ENCODE measurements at places on chromosomes 6 and 20.

DNA sequence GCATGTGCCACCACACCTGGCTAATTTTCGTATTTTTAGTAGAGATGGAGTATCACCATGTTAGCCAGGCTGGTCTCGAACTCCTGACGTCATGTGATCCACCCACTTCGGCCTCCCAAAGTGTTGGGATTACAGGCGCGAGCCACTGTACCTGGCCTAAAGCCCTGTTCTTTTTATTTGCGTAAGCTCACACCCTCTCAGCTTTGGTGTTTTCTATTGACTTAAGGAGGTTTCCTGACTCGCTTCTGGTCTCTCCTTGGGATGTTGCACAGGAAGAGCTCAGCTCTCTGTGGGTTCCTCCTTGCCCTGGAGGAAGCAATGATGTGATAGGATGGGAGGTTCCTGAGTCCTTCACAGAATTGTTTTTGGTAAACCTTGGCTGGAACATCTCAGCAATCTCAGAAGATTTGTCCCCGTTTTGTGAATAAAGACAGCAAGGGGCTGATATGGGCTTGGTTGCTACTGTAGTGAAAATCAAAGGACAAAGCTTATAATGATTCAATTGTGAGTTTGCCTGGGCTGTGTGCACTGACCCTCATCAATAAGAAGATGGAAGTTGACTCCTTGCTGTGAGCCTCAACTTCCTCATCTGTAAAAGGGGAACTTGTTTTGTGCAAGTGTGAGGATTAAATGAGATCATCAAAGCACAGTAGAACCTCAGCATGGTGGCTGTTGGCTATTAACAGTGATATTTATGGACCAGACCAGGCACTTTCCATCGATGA lies 27.0 kb downstream of the TOX2 start:
- no peak for DNase-seq

DNA sequence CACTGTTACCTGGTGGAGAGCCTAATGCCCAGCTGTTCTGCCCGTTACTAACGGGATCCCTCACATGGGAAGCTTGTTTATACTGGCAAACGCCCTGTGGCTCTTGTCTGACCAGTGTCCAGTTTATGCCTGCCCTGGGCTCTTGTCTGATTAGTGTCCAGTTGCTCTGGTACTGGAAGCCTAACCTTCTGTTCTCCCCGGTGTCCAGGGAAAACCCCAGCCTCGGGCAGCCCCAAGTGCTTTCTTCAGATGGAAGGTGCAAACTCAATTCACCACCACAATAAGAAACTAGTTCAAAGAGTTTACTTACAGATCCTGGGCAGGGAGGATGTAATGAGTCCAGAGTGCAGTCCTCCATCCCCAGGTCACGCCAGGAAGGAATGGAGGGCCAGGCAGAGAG lies 148.4 kb downstream of the TBXT start:
- no peak for DNase-seq

DNA sequence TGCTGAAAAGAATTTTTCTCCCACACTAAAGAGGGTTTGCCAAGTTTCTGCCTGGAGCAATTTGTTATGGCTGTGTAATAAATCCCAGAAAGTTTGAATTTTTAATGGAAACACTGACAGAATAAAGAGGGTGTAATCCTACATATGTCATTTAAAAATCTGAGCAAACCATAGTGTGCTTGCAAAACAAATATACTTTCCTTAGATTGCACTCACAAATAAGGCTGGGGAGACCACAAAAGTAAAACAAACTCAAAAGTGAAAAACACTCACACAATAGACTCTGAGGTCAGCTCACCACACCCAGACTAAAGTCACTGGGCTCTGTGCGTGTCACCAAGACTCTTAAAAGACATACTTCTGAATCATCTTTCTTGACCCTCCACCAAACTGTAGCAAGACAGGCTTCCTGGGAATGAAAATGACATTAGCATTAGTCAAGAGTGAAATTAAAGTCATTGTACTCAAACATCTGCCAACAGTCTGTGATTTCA lies 4.8 kb upstream of the ATXN1 start:
- DNase-seq = no peak

DNA sequence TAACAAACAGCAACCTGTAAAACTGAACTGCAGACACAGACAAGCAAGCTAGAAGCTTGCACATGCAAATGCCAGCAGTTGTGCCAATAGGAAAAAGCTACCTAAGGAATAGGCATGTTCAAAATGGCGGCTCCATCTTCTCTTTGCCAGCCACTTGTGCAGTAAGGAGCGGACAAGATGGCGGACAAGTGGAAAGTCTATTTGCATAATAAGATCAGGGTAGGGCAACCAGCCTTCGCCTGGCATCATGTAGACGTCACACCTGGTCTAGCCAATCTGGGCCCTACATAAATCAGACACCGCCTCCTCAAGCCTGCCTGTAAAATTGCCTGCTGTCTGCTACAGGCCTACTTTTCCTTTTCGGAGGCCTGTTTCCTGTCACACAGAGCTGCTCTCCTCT lies 18.0 kb downstream of the C6orf52 start:
- DNase-seq = no peak

DNA sequence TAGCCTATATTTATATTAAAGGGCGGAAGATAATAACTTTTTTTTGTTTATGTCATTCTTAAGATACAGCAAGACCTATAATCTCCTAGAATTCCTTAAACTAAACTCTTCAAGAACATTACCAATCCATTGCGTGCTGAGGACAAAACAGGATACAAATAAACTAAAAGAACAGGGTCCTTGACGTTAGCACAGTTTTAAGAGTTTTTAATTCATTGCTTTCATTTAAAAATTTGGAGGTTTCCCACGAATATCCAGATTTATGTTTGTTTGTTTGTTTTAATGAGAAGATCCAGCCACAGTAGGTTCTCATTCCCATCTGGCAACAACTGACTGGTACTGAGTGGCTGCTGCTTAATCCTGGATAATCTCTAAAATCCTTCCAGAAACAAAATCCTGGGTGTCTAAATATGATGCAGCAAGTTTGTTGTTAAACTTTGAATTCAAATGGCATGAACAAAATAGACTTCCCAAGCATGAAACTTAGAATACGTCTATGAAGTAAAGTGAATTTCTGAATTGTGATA lies 153.7 kb downstream of the HACE1 start:
- DNase-seq = no peak

DNA sequence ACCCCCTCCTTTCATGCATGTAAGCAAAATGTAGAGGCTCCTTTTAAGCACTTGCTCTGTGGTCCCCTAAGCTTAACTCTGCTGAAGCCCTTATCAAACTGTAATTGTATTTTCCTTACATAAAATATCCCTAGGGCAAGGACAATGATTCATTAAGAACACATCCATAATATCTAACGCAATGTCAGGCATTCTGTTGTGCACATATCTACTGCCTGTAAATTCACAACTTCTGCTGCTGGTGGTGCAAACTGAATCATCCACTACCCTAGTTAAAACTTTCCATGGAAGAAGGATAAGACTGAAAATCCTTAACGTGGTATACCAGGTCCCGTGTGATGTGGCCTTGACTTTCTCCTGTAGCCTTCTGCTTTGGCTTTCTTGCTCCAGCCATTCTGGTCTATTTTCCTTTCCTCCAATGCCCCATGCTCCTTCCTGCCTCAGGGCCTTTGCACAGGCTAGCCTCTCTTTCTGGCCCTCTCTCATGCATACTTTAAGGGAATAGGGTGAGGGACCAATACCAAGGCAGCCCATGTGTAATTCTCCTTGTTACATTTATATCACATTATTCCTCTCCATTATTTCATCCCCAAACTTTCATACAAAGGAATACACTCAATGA lies 113.6 kb upstream of the ZFP64 start:
- DNase-seq = no peak

- no peak for DNase-seq
Observed at GRCh38 chr20:10603971-10604864, 69.6 kb downstream of the JAG1 start.

DNA sequence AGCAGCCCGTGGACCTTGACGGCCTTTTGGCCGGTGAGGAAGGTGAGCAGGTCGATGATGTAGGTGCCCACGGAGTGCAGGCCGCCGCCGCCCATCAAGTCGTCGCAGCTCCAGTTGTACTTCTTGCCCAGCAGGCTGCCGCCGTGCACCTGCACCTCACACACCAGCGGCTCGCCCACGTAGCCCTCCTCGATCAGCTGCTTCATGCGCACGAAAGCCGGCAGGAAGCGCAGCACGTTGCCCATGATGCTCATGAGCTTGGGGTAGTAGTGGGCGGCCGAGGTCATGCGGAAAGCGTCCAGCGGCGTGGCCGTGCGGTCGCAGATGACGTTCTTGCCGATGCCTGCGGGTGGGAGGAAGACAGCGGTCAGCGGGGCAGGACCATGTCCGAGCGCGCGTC lies 37.0 kb upstream of the TBC1D7 start:
- no peak for DNase-seq

- no peak for DNase-seq
Observed at GRCh38 chr6:131717836-131718542, 7.2 kb upstream of the CTAGE9 start.

DNA sequence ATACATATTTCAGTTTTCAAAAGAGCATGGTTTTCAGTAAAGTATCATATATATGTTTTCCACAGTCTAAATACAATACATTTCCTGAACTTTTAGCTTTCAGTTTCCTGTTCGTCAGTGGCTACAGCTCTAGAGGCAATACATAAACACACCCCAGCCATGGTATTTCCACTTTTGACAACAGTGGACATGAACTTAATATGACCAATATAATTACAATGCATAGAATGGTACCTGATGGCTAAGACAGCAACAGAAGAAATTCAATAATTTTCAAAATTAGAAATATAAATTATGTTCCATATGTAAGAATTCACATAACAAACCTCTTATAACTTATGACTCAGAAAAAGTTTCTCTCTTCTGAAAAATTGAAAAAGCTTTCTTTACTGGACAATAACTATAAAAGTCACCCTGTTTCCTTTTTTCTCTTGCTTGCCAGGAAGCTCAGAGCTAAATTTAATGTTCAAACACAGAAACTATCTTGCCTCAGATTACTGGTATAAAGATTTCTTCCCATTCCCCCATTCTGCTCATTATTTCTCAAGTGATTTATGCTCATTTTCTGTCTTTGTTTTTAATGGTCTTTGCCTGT lies 19.2 kb downstream of the FKBP5 start:
- DNase-seq = no peak

- DNase-seq = no peak
Observed at GRCh38 chr6:141657812-141658211, 474.9 kb upstream of the GJE1 start.
